ENCODE measurements at places on chromosomes 13 and 19.

DNA sequence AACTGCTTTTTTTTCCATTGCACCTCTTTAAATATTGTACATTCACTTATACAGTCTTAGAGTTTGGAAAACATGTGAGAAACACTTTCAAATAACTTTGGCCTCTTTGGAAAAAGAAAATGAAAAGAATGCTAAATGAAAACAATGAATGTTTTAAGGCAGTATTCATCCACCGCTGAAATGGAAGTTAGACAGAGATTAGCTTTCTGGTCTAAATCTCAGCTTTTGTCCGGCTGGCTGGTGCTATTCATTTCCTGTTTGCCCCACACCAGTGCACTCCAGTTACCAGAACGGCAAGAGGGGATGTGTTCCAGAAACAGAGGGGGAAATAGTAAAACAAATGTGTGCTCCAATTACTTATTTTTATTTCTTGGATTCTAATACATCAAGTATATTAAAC lies 1201.3 kb downstream of the EFNB2 start:
- peak; percentile 62 for DNase-seq

DNA sequence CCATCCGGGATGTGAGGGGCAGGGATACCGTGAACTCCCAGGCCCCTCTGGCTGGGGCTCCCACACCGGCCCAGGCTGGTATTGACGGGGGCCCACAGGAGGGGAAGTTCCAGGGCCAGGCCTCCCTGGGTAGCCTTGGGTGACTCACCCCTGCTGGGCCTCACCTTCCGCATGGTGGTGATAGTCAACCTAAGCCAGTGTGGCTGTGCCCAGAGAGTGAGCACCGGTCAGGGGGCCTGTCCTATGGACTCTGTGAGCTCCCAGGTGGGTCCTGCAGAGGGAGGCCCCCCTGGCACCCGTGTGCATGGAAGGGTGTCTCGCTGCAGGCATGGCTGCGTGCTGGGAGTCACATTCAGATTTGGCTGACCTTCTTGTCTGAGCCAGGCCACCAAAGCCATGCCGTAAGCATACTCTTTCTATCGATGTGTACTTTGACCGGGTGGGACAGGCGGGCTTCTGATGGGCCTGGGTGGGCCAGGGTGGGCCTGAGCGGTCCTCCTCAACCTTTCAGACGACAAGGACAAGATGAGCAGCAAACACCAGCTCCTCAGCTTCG lies 27.6 kb downstream of the DHX34 start:
- DNase-seq = no peak

- no peak for DNase-seq
These were observed 16.3 kb upstream of the DOCK6 start for GRCh38 chr19:11278670-11279069.

- DNase-seq = peak; percentile 30
These were observed at the start of gene LPAR6 for GRCh38 chr13:48412881-48413351. Gene LPAR6, minus strand, starts transcription at chr13:48413113. Its CDS starts 690 bp downstream, at chr13:48412423.

GRCh38 chr13:94586371-94586770 lies 9.6 kb downstream of the TGDS start:
- no peak for DNase-seq

DNA sequence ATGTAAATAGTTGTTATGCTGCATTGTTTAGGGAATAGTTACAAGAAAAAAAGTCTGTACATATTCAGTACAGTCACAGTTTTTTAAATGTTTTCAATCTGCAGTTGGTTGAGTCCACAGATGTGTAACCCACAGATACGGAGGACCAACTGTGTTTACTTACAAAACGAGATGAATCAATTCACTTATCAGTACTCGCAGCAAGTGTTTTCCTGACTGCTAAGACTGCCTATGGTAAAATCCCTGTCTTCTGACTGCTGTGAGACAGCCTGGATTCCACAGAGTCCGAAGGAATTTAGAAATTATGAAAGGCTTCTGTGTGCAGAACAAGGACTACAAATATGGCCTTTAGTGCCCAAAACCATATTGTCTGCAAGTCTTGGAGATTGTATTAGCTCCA lies 45.7 kb upstream of the C1QTNF9 start:
- DNase-seq = peak; percentile 49

GRCh38 chr13:114002771-114003321 lies 29.0 kb upstream of the C13orf46 start:
- DNase-seq = no peak

DNA sequence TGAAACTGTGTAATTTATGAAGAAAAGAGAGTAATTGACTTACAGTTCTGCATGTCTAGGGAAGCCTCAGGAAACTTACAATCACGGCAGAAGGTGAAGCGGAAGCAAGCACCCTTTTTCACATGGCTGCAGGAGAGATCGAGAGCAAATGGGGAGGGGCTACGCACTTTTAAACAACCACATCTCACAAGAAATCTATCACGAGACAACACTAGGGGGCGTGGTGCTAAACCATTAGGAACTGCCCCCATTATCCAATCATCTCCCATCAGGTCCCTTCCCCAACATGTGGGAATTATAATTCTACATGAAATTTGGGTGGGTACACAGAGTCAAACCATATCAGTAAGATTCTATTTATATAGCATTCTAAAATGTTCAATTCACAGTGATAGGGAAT lies 114.8 kb upstream of the TRPC4 start:
- DNase-seq = no peak

GRCh38 chr13:111469916-111470506 lies 149.6 kb downstream of the TEX29 start:
- no peak for DNase-seq

GRCh38 chr13:24694907-24695306 lies 14.7 kb downstream of the ATP12A start:
- no peak for DNase-seq

GRCh38 chr19:42113641-42114348 lies 18.5 kb downstream of the POU2F2 start:
- peak; percentile 96 for DNase-seq

GRCh38 chr13:70253834-70254233 lies 145.6 kb upstream of the KLHL1 start:
- DNase-seq = peak; percentile 2

DNA sequence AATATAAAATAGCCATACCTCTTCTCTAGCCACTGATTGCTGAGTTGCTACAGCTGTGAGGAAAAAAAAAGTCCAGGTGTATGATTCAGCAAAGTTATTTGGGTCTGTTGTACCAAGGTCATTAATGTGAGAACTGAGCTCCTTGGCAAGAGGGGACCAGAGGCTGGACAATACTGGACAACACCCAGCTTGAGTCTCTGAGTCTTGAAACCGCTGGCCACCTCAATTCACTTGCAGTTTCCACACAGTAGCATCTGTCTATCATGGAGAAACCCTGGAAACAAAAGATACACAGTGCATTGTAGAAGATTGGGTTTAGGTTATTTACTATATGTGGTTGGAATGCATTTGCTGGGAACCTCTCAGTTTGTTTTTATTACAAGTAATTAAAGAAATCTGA lies 60.4 kb downstream of the WDFY2 start:
- no peak for DNase-seq

GRCh38 chr13:99995589-99996380 lies 14.2 kb downstream of the ZIC2 start:
- no peak for DNase-seq

DNA sequence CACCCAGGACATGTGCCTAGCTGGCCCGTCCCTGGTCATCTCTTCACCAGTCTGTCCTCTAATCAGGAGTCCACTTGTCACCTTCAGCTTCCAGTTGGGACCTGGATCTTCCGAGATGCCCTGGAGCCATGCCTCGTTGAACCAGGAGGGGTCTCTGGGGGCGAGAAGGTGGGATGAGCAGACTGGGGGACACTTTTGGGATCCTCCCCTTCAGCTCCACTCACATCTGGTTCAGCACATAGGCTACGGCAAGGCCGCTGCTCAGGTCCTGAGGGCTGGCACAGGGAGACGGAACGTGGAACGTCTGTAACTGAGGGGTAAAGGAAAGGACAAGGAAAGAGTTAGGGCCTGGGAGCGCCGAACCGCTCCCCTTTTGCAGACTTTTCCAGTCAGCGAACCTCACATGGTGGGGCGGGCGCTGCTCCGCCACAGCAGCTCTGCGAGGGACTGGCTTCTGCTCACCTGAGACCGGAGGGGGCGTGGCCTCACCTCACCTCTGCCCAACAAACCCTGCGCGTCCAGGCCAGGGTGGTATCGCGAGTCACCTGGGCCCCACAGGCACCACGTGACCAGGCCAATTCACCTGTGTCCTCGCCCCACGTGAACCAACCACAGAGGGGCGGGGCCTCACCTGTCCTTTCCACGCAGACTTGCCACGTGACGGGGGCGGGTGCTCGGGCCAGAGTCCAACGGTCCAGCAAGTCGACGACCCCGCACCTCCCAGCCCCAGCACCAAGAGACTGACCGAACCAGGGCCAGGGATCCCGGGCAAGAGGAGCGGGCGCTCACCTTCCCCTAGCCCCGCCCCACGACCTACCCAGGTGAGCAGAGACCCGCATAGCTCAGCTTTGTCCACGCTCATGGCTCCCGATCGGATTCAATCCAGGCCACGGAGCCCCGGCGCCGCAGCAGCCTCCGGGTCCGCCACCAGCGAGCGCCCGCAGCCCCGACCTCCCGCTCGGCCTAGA lies at the start of gene HOOK2:
HOOK2 (minus strand) TSS at position 965 of the 968 bp plus-strand sequence; CDS start at position 862, 103 bp downstream.
- DNase-seq = no peak

- DNase-seq = no peak
These were observed 53.7 kb upstream of the TRPC4 start for GRCh38 chr13:37923236-37923635.

- DNase-seq = no peak
These were observed 128.7 kb downstream of the CYSLTR2 start for GRCh38 chr13:48782429-48782840.

- DNase-seq = no peak
These were observed 24.5 kb downstream of the RDH8 start for GRCh38 chr19:10037809-10038208.

GRCh38 chr19:2636897-2637683 lies 65.4 kb downstream of the GNG7 start:
- DNase-seq = no peak

- DNase-seq = peak; percentile 50
These were observed 125.2 kb downstream of the LACC1 start for GRCh38 chr13:44004878-44005277.

DNA sequence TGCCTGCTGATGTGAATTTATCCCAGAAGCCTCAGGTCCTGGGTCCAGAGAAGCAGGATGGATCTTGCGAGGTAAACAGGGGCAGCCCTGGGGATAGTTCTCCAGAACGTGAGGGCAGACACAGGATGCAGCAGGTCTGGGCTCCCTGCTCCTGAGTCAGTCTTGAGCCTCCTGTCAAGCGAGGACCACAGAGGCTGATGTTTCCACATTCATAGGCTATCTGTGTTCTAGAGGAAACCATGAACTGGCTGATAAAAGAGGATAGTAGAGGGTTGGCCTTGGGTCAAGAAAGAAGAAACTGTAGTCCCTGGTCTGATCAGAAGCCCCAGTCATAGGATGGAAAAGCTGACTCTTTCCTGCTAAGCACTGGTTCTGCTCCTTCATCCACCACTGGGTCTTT lies 2.2 kb downstream of the ZNF175 start:
- DNase-seq = no peak

- DNase-seq = no peak
These were observed 178.6 kb downstream of the RBM26 start for GRCh38 chr13:79227418-79227817.

GRCh38 chr19:55454787-55455243 lies 6.6 kb downstream of the ISOC2 start:
- DNase-seq = no peak

DNA sequence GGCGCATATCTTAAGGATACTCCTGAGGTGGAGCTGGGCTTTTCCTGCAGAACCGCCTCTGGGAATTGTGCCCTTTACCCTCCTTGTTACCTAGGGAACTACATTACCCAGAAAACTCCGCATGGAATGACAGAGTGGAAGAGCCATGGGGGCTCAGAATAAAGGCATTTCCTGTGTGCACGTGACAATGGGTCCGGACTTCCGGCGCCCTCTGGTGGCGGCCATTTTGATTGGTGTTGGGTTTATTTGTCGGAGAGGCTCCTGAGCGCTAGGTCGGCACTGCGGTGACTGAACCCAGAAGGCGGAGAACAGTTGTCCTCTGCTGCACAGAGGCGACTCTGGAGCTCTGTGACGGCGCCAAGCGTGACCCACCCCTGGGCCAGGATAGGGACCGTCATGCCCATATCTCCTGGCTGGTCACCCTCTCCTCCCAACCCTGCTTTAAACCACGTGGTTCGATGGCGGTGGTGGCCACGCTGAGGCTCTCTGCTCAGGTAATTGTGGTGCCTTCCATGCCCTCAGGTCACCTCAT lies at the start of gene ZNF587B:
ZNF587B (plus strand) TSS at position 229 of the 532 bp plus-strand sequence; CDS start at position 459, 230 bp downstream.
- no peak for DNase-seq

DNA sequence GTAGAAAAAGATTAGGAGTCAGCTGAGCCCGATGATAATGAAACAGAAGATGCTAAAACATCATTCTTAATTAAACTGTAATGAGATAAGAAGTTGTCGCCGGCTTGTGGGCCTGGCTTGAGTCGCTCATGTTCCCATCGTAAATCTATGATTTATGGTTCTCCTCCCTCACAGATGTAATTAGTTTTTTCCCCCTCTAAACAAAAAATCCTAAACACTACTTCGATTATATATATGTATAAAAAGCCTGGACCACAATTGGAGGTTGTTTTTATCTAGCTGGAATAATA lies 151.3 kb downstream of the PTPRS start:
- DNase-seq = no peak

GRCh38 chr13:74046431-74046830 lies 87.8 kb downstream of the KLF12 start:
- no peak for DNase-seq

- no peak for DNase-seq
These were observed 400.5 kb upstream of the GPC6 start for GRCh38 chr13:92825938-92826596.

- DNase-seq = no peak
These were observed 141.6 kb upstream of the SOX1 start for GRCh38 chr13:111925146-111925875.

DNA sequence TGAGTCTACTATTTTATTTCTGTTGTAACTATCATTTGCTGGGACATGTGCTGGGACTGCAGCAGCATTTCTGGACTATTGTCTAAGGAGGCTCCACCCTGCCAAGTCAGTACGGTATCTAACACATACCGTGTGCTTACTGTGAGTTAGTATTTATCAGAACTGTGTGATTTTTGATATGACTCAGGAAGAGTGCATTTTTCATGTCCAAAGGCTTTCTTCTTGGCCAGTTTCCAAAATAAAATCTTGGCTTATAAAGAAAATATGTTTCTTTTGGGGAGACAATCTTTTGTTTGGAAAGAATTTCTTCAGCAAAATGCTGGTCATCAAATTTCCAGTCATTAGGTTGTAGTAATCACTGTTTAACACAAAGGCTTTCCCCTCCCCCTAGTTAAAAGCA lies 11.6 kb downstream of the PARP4 start:
- DNase-seq = no peak

DNA sequence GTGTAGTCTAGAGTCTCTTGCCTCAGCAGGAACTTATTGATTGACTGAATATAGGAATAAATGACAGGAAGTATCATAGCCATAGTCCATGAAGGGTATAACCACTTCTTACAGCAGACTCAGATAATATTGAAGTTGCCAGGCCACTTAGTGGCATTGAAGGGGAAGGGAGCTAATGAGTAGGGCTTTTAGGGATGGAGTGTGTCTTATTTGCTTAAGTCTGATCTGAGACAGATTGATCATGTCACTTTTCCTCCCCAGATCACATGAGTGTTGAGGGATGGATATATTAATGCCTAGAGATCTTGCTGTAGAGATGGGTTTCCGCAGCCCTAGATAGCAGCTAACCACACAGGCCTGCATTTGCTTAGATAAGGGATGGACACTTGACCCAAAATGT lies 62.2 kb upstream of the NBEA start:
- no peak for DNase-seq

Data from non-pigmented ciliary epithelial cell (primary cell).